ENCODE measurements at places on chromosomes 7 and 10.

DNA sequence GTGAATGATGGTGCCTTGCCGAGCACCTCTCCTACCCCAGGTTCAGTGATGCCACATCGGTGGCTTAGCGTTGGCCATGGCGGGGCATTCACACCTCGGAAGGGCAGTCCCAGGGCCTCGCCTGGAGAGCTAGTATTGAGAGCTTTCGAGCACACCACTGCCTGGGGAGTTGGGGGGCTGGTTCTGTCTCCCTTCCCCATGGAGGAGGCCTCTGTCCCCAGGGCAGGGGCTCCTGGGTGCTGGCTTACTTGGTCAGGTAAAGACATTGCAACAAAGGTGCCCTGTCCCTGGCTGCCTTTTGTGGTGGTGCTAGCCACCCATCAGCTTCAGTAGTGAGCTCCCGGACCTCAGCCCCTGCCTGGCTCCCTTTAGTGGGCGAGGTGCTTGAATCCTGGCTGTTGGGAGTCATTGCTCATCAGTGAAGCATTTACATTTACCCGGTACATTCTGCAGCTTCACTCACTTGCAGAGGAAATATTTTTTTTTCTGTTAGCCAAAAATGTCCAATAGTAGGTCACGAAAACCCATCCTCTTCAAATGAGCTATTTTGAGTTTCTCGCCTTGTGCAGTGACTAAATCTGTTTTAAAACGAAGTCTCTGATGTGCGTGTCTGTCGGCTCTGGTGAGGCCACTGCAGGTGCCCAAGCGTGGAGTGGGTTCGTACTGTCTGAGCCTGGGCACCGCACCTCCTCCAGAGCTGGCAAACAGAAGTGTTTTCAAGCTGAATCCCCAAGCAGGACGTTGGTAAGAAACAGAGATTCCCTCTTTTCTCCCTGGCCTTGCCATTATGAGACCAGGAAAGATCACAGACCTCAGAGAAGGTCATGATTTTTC is 95.5 kb downstream of the INPP5A start:
- DNase-seq = no peak

- DNase-seq = no peak
Measured at GRCh38 chr10:120949609-120950031, 98.5 kb downstream of the WDR11 start.

- no peak for DNase-seq
Measured at GRCh38 chr10:122995936-122996335, 12.7 kb downstream of the IKZF5 start.

DNA sequence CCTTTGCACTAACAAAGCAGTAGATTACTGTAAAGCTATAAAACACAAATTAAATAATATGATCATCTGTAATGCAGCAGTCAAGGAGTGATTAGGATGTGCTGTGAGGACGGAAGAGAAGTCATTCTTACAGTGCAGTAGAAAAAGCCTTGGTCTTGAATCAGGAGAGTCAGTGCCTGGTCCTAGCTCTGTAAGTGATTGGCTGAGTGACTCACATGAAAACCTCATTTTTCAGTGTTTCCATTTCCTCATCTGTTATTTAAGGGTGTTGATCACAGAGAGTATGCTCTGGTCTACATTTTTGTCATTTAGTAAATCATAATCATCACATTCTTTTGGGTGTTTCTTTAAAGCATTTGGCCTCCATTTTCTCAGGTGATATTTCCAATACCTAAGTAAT is 717.8 kb downstream of the LRMDA start:
- DNase-seq = no peak

DNA sequence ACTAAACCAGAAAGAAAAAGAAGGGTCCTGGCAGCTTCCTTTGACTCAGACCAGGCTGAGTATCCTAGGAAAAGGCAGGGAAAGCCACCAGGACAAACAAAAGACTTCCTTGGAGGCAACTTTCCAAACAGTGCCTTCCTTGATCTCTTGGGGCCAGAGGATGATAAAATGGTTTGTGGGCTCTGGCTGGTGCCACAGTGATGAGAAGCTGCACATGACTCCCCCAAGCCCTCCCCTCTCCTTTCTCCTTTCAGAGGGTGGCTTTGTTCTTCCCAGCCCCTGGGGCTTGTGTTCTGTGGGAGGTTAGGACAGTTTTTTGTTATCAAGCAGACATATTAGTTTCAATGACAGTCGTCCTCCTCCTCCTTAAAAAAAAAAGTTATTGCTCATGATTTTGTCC is 183.2 kb downstream of the SEM1 start:
- no peak for DNase-seq

DNA sequence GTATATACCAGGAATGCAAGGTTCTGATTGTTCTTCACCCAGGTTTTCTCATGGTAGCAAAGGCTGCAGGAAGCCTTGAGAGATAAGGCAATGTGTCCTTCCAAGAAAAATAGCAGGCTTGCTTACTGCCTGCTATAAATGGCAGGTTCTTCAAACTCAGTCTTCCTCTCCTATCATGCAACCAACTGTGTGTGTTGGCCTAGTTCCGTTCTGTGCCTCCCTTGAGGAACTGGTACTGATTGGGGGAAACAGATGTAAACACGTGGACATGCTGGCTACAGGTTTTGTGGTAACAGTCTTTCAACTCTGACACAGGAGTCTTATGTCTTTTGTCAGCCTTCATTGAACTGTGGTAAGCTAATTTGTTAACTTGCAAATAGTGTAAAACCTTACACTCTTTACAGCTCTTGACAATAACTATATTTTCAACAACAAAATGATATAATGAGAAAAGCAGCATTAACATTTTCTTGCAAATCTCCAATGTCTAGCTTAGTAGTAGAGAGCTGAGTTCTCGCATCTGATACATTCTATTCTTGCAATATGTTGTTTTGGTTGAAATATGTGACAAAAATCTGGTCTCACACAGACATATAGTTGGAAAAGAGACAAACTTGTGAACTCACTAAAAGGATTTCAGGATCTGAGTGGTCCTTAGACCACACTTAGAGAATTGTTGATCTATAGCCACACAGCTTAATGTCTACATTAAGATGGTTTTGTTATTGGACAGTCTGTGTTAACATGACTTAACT is 54.7 kb upstream of the LSM8 start:
- DNase-seq = no peak

DNA sequence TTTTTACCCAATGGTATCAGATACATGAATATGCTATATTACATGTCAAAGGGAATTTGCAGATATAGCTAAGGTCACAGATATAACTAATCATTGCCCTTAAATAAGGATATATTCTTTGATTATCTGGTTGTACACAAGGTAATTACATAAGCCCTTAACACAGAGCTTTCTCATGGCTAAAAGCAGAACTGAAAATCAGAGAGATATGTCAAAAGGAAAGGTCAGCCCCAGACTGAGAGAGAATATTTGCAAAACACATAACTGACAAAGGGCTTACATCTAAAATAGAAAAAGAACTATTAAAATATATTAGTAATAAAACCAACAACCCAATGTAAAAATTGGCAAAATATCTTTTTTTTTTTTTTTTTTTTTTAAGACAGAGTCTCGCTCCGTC is 1029.5 kb upstream of the LRRN3 start:
- DNase-seq = no peak

DNA sequence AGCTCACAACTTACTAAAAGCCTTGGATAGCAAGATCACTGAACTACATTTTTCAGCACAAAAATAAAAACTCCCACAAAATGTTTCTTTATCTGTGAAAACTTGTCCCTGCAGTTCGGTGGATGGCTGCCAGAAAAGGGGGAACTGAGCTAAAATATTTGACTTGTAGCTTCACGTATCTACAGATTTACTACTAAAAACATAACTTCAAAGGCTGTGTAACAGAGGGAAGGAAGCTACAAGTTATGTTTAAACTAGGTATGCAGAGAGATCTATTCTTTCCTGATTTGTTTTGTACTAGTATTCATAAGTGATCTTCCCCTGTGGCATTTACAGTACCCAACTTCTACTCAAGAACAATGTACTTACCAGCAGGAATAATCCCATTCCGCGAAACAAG is 25.1 kb downstream of the SGCE start:
- DNase-seq = no peak

GRCh38 chr7:7829667-7830066 is 111.3 kb upstream of the RPA3 start:
- DNase-seq = no peak

- no peak for DNase-seq
Measured at GRCh38 chr7:891805-892204, 15.5 kb downstream of the GET4 start.

DNA sequence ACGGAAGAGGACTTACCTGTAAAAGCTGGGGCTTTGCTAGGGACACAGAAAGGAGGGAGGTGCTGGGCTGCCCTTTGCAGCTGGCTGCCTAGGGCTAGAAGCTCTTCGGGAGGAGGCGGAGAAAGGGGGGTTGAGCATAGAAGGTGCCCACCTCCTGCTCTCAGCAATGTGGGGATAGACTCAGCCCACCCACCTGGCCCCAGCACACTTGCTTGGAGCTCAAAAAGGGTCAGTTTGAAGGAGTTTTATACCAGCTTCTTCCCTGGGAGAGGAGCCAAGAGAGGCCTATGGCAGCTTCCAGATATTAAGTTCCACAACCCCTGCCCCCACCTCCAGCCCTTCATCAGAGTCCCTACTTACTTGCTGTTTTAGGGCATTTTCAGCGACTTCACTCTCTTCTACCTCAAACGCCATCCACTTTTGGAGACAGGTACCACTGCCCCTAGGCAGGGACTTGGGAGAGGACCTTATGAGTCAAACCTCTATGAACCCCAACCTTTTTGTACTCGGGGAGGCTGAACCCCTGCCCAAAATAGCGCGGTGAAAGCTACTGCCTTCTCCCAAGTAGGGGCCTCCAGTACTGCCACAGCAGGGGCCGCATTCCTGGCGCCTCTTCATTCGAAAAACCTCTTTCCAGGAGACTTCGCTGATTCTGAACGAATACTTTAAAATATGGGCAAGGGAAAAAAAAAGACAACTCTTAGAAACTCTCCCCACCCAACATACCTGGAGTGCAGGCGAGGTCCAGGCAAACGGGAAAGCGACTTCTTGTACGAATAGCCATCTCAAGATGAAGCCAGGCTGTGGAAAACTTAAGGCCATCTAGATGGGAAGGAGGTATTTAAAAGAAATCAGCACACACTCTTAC is 1.2 kb upstream of the EVX1 start:
- DNase-seq = no peak

DNA sequence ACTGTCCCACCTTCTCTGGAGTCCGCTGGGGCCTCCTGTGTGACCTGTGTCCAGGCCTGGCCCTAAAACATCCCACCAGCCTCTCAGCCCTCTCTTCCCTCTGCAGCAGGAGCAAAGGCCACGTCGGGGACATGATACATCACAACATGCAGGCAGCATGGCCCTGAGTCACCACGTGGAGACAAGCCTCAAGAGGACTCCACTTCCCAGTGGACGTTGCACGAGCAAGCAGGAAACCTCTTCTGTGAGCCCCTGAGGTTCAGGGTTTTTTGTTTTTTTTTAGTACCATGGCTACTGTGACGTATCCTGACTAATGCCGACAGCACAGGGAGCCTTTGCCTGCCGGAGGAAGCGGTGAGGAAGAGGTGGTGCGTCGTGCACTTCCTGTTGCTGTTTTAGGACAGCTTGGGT is 165.9 kb downstream of the DNAJB6 start:
- peak; percentile 34 for DNase-seq

DNA sequence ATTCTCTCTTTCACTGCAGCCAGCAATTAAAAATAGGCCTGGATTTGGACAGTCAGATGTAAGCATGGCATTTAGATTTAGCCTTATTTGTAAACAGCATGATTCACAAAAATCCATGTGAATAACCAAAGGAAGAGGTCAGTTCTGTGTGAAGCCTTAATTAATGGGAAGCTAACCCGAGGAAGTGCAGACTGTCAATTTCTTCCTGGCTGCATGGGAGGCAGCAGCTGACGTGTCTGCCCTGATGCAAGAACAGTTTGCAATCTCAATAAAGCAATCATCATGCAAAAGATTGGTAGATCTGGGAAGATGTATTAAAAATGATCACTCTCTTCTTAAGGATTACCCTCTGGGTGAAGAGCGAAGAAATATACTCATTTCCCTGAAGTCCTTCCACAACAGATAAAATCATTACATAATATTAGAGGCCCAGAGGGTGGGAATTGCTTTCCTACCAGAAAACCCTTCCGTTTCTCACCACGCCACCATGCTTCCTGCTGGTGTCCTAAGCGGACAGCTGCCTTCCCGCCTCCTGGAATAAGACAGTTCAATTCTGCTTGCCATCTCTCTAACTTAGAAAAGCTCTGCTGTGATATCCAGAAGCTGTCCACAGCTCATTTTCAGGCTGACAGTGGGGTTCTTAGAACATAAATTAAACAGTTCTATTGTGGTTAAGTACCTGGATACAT is 526.7 kb upstream of the NRP1 start:
- DNase-seq = no peak

DNA sequence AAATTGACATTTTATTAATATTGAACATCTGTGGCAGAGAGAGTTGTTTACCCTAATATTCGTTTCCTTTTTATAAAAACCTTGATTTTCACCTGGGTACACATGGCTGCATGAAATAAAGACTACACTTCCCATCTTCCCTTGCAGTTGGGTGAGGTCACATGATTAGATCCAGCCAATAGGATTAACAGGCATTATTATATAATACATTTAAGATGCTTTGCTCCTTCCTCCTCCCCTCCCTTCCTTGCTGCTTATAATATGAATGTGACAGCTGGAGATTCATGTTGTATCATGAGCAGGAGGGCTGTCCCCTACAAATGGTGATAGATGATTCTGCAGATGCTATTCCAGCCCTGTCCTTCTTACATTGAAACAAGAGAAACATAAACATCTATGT is 146.6 kb downstream of the SH2D4B start:
- DNase-seq = no peak

DNA sequence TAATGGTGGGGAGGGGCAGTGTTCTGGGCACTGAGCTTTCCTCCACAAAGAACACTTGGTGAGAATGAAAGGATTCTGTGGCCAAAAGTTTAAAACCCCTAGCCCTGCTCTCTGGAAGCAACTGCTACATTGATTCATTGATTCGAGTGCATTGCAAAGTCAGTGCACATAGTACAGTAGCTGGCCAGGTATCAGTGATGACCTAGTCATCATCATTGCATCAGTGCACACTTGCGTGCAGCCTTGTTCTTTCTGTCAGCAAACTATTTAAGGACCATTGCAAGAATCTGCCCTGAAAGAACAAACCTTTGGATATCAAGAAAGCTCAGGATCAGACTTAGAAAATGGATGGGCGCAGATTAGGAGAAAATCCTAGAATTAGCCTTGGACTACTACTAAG is 47.4 kb downstream of the CUL1 start:
- DNase-seq = no peak

DNA sequence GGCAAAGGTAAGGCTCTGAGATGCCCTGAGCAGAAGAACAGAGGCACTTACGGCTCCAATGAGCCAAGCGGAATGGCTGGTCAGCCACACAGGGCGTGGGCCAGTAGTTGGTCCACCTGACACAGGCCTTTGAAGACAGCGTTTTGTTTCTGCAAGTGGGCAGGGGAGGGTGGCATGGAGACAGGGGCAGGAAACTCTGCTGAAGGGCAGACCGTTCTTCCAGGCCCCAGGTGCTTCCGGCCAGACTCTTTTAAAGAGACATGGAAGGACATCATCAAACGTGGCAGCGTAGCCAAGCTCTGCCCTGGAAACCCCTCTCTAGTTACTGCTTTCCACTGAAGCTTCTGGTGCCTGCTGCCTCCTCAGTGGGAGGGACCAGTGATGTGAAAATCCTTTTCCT is 77.5 kb upstream of the KMT2E start:
- no peak for DNase-seq

- DNase-seq = no peak
Measured at GRCh38 chr10:13483073-13483472, 45.7 kb downstream of the BEND7 start.

Measured in LHCN-M2 (cell line).